ENCODE measurements at places on chromosomes 7 and 10.
A peak's percentile ranks its signal among the peaks of the same experiment; 100 is the strongest.

- DNase-seq, result no peak
These were observed 34.0 kb downstream of the MYO1G start for GRCh38 chr7:44944821-44945220.

DNA sequence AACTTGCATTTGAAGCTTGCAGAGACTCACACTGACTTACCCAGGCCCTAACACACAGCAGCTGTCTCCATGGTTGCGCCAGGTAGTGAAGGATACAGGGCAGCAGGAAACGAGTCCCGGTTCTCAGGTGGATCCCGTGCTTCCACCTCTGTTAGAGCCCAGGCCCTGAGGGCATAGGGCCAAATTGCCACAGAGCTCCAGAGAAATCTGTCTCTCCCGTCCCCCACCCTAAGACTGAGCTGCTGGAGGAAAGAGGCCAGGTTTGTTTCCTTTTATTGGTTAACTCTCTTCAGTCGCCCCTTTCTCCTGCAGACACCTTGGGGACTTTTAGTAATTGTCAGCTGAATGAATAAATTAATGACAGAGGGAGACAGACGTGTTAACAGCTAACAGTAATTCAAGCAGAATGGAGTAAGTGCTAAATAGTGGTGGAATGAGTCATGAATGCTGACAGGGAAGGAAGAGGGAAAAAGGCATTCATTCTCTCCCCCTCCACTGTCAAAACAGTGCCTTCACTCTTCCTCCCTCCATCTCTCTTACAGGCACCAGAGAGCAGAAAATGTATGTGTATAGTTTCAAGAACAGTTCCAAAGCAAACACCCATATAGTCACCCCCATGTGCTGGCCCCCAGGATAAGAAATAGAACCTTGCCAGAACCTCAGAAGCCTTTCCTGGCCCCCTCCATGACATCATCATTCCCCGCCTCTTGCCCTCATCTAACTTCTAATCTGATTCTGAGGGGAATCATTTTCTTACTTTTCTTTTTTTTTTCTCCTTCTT lies 16.8 kb upstream of the DLG5 start:
- DNase-seq, result peak; percentile 14

- DNase-seq, result peak; percentile 39
These were observed 44.7 kb upstream of the CDK6 start for GRCh38 chr7:92881091-92881485.

DNA sequence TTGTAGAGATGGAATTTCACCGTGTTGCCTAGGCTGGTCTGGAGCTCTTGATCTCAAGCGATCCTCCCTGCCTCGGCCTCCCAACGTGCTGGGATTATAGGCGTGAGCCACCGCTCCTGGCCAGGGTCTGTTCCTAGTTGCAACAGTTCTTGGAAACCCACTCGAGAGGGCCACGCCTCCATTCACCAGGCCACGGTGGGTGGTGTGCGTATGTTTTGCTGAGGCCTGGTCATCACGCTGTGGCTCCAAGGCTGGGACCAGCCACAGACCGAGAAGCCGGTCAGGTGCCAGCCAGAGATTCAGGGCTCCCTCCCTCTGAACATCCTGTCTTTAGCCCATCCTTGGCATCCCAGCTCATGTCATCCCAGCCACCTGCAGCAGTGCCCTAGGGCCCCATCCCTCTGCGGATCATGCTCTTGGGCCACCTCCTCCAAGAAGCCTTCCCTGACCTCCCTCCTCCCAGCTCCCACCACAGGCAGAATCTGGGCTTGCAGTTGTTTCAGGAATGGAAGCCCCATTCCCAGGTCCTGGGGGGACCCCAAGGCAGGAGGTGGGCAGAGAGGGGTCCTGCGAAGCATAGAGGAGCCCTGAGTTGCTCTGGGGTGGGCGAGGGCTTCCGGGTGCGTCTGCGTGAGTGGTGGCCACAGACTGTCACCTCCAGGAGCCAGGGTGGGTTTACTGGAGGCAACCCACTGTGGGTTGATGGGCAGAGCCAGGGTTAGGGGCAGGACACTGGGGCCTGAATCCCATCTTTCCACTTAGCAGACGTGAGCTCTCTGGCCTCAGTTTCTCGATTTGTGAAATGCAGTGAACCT lies 5.2 kb downstream of the LAT2 start:
- DNase-seq, result no peak

DNA sequence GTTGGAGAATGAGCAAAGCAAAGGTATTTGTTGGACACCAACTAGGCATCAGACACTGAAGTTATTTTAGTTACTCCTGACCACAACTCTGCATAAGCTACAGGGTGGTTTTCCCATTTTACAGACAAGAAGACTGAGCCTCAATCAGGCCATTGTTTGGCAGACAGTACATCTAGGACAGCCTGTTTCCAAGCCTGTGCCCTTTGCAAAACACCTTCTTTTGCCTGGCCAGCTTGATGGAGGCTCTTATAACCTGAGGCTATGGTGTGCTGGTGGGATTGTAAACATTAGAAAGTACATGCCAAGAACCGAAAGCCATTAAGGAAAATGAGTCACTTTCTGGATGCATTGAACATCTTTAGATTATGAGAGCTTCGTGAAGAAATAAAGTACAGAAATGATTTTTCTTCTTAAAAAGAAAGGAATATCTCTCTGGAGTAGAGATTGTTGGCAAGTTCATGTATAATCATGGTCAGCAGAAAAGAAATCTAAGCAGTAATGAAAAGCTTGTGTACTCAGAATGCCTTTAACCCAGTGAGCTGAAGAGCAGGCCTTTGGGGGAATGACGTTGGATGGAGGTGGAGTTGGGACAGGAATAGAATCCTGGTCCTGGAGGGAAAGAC lies 140.6 kb downstream of the KIAA1217 start:
- DNase-seq, result no peak

DNA sequence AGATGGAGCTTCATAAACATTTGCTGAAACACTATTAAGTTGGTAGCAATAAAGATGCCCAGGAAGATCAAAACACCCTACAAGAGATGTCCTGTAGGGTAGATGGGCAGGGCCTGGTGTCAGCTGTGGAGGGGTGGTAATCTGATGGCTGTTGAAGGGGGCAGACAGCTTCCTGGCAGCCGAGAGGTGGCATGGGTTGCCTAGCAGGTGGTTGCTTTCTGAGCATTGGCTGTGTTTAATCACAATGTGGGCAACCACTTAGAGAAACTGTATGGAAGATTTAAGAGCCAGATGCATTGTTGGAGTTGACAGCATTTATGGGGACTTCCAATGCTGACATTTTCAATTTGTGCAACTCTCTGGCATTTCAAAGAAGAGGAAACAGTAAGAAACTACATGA lies 79.9 kb upstream of the SLC26A5 start:
- no peak for DNase-seq

DNA sequence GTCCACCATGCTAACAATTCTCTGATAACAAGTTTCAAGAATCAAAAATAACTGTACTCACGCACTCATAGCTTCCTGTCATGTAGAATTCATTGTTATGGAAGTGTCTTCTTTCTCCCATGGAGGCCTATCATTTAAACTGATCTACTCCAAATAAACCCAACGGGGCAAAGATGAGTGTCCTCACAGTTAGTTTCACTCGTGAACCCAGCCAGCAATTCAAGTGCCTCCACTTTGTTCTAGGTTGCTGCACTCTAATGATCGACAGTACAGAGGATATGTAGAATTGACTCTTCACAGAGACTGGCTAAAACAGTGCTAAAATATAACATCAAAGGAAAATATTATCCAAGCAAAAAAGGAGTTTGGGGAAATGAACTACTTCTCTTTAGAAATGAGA lies 111.4 kb downstream of the LRRN3 start:
- DNase-seq, result no peak

DNA sequence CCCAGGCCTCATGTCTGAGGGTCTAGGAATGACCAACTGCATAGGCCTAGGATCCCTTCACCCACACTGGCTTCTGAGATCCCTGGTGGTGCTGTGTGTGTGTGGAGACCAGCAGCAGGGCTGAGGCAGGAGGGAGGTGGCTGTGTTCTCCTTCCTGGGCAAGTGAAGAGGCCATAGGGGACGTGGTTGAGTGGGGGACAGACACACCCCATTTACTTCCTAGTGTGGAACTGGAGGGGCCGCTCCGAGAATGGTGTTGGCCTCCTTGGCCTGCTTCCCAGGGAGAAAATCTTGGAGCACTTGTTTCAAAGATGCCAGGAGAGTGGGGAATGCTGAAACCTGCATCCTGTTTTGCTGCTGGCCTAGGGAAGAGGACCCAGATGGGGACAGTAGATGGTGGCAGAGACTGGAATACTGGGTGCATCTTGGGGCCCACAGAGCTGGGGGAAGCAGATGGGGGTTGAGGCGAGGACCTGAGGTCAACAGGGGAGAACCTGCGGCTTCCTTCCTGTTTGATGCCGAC lies 19.1 kb downstream of the UBTD1 start:
- DNase-seq, result no peak

DNA sequence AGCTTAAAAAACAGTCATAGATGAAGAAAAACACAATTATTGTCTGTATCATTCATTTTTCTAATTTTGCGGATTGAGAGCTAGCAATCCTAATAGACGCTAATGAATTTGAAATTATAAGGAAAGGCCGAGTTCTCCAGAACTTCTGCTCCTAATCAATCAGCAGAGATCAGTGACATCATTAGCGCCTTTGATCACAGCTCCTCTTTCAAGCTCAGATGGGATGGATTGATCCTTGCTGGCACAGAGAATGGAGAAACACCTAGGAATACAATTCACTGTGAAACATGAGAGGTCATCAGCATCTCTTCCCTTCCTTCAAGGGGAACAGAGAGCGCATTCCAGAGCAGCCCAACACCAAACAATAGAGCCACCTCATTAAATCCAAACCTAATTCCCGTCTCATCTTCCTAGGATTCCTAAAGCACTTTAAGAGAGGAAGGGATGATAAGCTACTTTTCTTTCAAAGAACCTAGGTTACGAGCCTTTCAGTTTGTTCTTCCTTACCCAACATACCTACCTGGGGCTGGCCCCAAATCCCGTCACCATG lies 24.4 kb downstream of the GLI3 start:
- no peak for DNase-seq

DNA sequence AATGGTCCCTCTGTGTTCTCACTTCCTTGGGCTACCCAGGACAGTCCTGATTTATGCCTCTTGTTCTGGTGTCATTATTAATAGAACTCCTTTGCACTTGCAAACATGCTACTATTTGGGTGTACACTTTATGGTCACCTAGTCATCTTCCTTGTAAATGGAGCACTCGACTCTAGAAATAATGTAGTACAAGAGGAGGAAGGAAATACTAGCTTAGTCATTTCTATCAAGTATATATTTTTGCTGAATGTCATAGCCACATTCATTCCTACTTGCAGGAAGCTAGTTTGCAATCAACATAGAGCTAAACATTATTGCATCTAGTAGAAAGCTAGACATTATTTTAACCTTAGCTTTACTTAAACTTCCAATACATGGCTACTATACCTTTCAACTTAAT lies 335.3 kb downstream of the MAGI2 start:
- no peak for DNase-seq

DNA sequence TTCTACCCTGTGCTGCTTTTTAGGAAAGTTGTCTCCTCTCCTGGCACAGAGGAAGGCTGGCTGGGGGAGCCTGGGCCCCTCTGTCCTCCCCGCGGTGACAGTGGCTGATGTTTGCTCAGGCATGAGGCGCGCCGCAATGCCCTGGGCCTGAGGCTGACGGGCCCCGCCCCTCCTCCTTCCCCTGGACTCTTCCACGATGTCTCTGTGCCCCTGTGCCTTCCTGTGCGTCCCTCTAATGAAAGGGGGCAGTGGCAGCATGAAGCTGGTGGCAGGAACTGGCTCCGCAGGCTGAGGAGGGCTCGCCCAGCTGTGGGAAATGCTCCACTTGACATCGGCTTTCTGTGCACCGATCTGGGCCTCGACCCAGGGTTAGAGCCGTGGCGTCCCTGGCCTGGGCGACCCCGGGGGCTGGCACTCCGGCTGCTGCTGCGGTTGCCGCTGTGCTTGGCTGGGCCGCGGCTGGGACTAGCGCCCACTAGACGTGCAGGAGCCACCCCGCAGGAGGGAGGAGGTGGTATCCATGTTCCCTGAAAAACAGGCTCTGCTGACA lies 67.9 kb downstream of the ZNF680 start:
- no peak for DNase-seq

DNA sequence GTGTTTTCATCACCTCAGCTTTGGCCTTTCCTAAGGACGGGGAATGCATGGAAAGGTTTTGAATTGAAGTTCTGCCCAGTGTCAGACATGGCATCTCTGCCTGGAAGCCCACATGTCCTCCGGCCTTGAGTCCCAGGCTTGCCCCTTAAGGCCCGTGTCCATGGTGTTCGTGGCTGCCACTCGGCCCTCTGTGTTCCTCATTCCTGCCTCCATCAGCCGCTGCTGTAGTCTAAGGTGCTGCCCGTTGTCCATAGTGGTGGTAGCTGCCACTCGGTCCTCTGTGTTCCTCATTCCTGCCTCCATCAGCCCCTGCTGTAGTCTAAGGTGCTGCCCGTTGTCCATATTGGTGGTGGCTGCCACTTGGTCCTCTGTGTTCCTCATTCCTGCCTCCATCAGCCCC lies 180.7 kb upstream of the SHH start:
- no peak for DNase-seq

GRCh38 chr7:123615344-123615743 lies 13.7 kb downstream of the ASB15 start:
- no peak for DNase-seq

- DNase-seq, result no peak
These were observed 201.1 kb downstream of the NSUN6 start for GRCh38 chr10:18450298-18450697.

- no peak for DNase-seq
These were observed 73.9 kb downstream of the IGF2BP3 start for GRCh38 chr7:23396222-23397015.

DNA sequence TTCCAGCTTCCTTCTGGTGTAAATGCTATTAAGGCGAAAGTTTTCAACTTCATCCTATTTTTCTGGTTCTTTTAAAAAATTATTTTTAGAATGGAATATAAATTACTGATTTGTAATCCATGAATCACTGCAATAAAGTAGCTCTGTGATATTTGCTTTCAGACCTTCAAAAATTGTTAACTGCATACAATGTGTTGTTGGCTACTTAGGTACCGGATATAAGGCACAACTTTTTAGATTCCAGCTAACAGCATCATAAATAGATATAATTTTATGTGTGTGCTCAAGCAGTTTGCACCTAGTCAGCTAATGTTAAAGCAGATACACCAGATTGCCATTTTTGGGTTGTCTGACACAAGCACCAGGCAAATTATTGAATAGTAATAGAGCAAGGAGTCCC lies 58.7 kb downstream of the PON1 start:
- no peak for DNase-seq

- DNase-seq, result no peak
These were observed 159.0 kb downstream of the SFMBT2 start for GRCh38 chr10:7251696-7252465.

GRCh38 chr7:18495412-18496340 lies at the start of gene HDAC9:
TSS of gene HDAC9 (plus strand) at chr7:18495749. CDS start at chr7:18496303, 554 bp downstream.
- DNase-seq, result no peak

- no peak for DNase-seq
These were observed 130.1 kb upstream of the LRRN3 start for GRCh38 chr7:110960811-110961210.

DNA sequence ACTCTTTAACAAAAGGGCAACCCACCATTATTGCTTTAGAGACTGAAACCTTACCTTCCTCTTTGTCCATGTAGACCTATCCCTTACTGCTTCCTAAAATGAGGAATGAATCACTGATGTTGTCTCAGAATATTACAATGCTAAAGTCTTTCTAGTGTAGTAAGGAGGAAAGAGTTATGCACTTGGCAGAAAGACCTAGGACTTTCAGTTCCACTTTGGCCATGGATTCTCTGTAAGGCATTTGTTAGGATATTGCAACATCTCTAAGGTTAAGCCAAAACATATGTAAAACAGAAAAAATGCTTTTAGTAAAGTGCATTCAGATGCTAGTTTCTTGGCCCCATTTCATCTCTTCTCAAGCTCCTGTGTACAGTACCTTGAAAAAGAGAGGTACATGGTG lies 230.9 kb downstream of the PARD3 start:
- no peak for DNase-seq
